ENCODE measurements at places on chromosomes 12 and 14.

- DNase-seq: no peak
- peaks cover 92% of the 10 kb centered on the region for H3K36me3 ChIP-seq
- no peak overlapping the region for H3K4me3 ChIP-seq
- H3K27ac ChIP-seq: no peak overlapping the region
Measured at GRCh38 chr12:132033627-132034026, 83.9 kb downstream of the EP400 start.

GRCh38 chr12:113142886-113143332 lies 6.6 kb upstream of the CFAP73 start:
- H3K27me3 ChIP-seq: no peaks in the 10 kb centered on the region
- no peak for DNase-seq
- no peaks in the 10 kb centered on the region for H3K4me1 ChIP-seq
- H3K4me3 ChIP-seq: no peak overlapping the region
- no peaks in the 10 kb centered on the region for H3K36me3 ChIP-seq

DNA sequence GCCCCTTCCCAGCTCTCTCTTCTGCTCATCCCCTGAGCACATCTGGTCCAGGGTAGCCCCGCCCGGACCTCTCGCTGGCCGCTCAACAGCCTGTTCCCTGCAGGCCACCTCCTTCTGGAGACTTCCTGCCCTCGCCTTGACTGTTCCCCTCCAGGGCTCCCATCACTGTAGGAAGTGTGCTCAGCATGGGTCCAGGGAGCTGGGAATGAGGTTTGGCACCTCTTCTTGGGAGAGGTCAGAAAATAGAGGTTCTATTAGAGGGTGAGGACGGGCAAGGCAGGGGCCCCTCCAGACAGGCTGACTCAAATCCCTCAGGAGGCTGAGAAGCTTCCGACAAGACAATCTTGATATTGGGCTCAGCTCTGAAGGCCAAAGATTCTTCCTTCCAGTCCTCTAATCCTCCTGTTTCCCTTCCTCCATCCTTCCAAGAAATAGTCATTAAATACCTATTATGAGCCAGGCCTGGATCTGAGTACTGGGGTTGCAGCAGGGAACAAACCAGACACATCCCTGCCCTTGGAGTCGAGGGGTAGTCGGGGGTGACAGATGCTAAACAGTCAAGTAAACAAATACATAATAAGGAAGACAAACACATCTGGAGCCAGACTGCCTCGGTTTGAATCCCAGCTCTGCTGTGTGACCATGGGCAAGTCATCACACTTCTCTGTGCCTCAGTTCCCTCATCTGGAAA lies 30.6 kb downstream of the CMKLR1 start:
- H3K27ac ChIP-seq: no peak overlapping the region
- peaks cover 16% of the 10 kb centered on the region for H3K27me3 ChIP-seq
- H3K4me3 ChIP-seq: no peak overlapping the region
- peaks cover 4% of the 10 kb centered on the region for H3K4me1 ChIP-seq
- no peaks in the 10 kb centered on the region for H3K36me3 ChIP-seq

DNA sequence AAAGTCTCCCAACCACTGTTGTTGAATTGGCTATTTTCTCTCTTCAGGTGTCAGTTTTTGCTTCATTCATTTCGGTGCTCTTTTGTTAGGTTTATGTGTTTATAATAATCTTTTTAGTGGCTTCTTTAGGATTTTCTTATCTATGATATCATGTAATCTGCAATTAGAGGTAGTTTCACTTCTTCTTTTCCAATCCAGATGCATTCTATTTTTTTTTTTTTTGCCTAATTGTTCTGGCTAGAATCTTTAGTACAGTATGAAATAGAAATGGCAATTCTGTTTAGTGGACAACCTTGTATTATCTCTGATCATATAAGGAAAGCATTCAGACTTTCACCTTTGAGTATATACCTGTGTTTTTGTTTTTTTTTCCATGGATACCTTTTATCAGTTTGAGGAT lies 17.4 kb downstream of the CNOT2 start:
- peaks cover 8% of the 10 kb centered on the region for H3K4me1 ChIP-seq
- no peaks in the 10 kb centered on the region for H3K27me3 ChIP-seq
- H3K4me3 ChIP-seq: no peak overlapping the region
- no peak overlapping the region for H3K27ac ChIP-seq

GRCh38 chr12:15846887-15847286 lies 35.3 kb upstream of the STRAP start:
- H3K27me3 ChIP-seq: no peaks in the 10 kb centered on the region
- DNase-seq: no peak
- H3K27ac ChIP-seq: no peak overlapping the region
- H3K4me3 ChIP-seq: no peak overlapping the region

DNA sequence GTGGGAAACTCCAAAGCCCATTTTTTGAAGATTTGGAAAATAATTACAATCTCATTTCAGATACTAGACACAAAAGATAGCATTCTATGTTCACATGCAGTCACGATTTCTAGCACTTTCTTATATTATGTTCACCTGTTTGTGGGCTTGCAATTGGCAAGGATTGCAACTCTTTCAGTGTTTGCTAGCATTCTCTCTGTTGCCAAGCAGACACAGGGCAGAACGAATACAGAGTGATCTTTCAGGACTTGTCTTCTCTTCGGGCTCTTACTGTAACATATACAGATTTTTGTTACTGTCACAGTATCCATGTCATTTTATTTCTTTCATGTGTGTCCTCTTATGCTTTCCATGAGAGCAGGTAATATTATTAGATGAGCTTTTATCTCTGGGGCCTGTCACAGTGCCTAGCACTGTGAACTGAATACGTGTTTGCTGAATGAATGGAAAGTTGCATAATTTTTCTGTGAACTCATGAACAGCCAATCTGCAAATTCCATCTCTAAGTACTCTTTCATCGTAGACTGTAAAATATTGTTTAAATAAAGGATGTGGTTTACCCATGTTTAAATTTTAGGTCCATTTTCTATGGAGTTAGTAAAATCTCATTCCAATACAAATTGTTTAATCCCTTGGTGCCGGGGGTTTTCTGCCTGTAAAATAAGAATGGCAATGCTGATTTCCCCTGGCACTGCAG lies 105.1 kb downstream of the BMP4 start:
- DNase-seq: no peak
- no peaks in the 10 kb centered on the region for H3K36me3 ChIP-seq
- H3K27me3 ChIP-seq: no peaks in the 10 kb centered on the region

DNA sequence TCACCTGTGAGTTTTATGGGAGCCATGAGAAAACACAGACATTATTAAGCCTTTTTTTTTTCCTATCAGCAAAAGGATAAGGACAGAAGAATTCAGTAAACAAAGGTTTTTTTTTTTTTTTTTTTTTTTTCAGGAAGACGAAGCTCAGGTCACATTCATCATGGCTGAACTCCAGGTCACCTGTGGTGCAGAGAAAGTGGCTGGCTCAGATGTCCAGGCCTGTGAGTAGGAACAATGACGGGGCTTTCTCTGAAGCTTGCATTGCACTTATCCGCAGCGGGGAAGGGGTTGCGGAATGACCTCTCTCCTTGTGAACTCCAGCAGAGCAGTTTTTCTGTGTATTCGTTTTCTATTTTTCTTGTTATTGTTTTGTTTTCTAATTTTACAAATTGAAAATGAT lies 759.6 kb upstream of the TMEM132C start:
- H3K27me3 ChIP-seq: no peaks in the 10 kb centered on the region
- H3K4me1 ChIP-seq: no peaks in the 10 kb centered on the region
- no peak for DNase-seq

All from DND-41 (cell line).